Activated CD8-positive, alpha-beta T cell treated with anti-CD3 and anti-CD28 coated beads for 36 hours (primary cell): ENCODE measurements at places on chromosomes 11 and 22. TPM values are rescaled to one million over a fixed set of nuclear protein-coding genes. Genes with fewer than 3 reads are reported as not detected.

The TIMP3 gene
- total RNA-seq, result 0.07 TPM

The PHOX2A gene
- total RNA-seq, result not detected

The MS4A6E gene
- total RNA-seq, result not detected

The NPAS4 gene
- 0.11 TPM for total RNA-seq

The HIC2 gene
- 4.1 TPM for total RNA-seq

The EMID1 gene
- total RNA-seq, result not detected

The CCDC157 gene
- 2.2 TPM for total RNA-seq

The INS gene
- total RNA-seq, result not detected

The NXPE4 gene
- total RNA-seq, result not detected

The DDX25 gene
- 0.54 TPM for total RNA-seq

The ANO1 gene
- total RNA-seq, result not detected

The CD3E gene
- total RNA-seq, result 372 TPM

The MOB2 gene
- total RNA-seq, result 13.2 TPM

The RFPL2 gene
- not detected for total RNA-seq

The NOX4 gene
- total RNA-seq, result not detected

The CCDC134 gene
- 15.2 TPM for total RNA-seq

The NXPE2 gene
- total RNA-seq, result not detected

The OTOG gene
- not detected for total RNA-seq

The CD81 gene
- 133 TPM for total RNA-seq

The LRRC74B gene
- total RNA-seq, result not detected

The HEPHL1 gene
- not detected for total RNA-seq

The MS4A4A gene
- total RNA-seq, result not detected

The KRTAP5-8 gene
- total RNA-seq, result not detected

The LARGE1 gene
- total RNA-seq, result 0.32 TPM

The RTN4RL2 gene
- total RNA-seq, result 0.27 TPM

The OR2AT4 gene
- total RNA-seq, result not detected

The HTR3A gene
- total RNA-seq, result not detected

The DNAJB7 gene
- total RNA-seq, result not detected

The KCTD17 gene
- 30.6 TPM for total RNA-seq

The SIDT2 gene
- total RNA-seq, result 17.3 TPM

The CCS gene
- total RNA-seq, result 25.6 TPM

The PLAAT4 gene
- total RNA-seq, result 26.2 TPM

The OR51I2 gene
- not detected for total RNA-seq

The EHF gene
- total RNA-seq, result not detected

The CALCA gene
- not detected for total RNA-seq

The SUSD2 gene
- 0.65 TPM for total RNA-seq
